AG08396 (cell line): ENCODE measurements at places on chromosomes 5 and 9.

DNA sequence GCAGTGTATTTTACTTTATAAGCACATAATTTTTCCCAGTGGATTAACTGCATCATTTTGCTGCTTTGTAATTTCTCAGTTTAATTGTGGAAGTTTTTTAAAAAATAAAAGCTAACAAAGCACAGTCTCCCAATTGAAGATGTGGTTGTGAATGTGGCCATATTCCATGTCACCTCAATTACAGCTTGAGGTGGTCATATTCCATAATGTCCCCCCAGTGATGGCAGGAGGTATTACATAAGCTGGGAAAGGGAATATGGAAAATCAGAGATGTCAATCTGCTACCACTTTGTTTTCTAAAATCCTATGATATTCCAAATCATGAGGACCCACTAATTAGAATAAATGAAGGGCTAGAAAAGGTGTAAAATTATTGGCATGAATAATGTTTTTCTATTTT lies 1672.0 kb upstream of the CDH9 start:
- no peak for DNase-seq

DNA sequence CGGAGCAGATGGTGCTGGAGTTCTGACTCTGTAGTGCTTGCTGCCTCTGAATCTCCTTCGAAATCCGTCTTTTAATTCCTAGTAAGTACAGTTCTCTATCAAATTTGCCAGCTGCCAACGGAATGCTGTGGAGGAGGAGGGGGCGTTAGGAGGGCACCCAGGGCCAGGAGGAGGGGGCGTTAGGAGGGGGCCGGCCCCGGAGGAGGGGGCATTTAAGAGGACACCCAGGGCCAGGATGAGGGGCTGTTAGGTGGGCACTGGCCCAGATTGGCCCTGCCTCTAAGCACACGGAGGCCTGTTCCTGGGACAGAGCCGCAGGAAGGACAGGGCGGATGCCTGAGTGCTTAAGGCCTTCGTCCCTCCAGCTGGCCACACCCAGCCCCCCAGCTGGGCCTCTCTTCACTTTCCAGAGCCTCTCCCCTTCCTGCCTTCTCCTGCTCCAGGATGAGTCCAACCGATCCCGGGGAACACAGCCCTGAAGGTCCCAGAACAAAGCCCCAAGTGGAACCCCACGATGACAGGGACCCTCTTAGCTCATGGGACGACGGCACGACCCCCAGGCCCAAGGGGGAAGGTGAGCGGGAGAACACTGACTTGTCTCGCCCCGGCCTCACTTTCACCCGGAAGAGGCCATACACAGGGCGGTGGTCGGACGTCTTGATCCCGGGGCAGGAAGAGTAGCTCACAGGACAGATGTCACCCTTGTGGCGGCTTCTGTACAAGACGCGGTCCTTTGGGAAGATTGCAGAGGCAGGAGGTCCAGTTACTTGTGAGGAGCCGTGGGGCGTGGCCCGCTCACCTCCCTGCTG lies 9.8 kb downstream of the INPP5E start:
- DNase-seq, result no peak

DNA sequence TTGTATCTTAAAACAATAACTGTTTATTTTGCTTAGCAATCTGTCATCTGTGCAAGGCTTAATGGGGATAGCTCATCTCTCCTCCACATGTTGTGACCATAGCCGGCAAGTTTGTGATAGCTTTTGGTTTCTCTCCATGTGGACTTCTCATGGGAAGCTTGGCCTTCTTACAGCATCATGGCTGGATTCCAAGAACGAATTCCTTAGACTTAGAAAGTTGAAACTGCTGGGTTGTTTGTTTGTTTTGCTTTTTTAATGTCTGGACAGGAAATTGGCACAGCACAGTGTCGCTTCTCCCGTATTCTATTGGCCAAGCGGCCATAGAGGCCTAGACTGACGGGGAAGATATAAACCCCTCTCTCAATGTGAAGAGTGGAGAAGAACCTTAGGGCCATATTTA lies 61.0 kb upstream of the PRDM9 start:
- no peak for DNase-seq

GRCh38 chr5:103346162-103346748 lies 87.7 kb downstream of the MACIR start:
- no peak for DNase-seq

DNA sequence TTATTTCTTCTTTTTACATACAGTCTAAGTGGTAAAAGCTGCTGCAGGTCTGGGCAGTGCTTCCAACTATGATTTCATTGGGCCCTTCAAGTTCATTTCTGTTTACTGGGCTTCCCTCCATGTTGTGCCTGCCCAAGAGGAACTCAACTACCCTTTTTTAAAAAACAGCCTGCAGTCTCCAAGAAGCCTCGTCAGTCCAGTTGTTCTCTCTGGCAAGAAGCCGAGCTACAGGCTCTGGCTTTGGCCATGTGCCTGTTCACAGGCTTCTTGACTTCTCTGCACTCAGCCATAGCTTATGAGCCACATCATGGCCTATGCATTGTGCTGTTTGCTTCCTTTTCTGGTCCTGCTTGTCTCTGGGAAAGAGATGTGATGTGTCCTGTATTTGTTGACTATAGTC lies 119.7 kb upstream of the PJA2 start:
- peak; percentile 12 for DNase-seq

DNA sequence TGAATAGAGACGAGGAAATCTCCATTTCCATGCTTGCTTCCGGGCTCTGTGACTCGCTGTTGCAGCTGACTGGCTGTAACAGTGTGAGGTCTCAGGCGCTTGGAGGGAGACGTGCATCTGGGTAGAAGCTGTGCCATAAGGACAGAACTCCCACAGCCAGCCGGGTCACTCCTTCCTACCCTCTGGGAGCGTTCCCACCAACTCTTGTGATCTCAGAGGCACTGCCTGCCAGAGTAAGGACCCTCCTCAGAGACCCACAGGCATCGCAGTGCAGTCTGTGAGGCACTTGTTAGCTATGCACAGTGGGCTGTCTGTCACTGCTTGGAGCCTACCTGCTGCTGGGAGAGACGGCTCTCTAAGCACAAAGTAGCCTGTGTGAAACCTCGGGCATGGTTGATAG lies 203.4 kb upstream of the SEMA6A start:
- DNase-seq, result no peak

DNA sequence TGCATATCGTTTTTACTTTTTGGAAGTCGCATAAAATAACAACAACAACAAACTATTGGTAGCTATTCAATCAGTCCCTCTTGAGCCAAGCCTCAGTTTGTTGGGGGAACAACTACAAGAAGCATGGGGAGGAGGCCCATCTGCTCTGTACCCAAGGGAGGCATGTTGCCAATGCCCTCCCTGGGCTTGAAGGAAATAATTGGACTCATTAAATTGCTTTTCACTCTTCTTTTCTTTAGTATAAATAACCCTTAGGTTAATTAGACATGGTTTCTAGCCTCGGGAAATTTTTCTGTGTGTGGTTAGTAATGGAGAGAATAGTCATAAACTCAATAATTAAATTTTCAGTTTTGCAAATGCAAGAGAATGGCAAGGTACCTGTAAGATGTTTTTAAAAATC lies 500.7 kb downstream of the TLE4 start:
- no peak for DNase-seq

GRCh38 chr5:82938901-82939725 lies 138.1 kb downstream of the TMEM167A start:
- no peak for DNase-seq

DNA sequence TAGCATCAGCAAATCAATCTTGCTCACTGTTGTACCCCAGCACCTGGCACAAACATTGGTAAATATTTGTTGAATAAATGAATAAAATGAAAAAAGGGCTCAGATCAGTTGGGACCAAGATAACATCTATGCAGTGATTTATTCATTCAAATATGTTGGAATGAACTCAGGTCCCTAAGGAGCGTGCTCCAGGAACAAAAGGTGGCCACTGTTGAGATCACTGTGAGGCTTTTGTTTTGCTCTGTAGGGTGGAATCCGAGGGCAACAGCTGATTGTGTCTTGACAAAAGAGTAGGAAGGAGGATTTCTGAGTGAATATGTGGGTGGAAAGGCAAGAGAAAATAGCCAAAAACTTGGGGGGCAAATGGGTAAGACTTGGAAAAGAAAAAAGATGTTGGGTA lies 89.7 kb downstream of the PPP2R2B start:
- no peak for DNase-seq

DNA sequence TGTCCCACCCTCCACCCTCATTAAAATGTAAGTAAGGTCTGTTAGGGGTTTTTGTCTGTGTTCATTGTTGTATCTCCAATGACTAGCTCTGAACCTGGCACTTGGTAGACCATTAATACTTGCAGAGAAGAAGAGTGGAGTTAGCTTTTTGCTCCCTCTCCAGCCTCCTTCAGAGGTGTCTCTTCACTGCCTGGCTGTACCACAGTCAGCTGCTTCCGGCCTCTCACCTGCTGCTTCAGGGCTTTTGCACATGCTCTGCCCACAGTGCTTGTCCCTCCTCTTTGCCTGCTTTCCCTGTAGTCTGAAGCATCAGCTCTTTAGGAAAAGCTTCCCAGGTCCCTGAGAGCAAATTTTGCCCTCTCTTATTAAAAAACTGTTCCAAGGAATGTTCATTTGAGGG lies 83.6 kb downstream of the SNX24 start:
- DNase-seq, result no peak

GRCh38 chr5:116645627-116646026 lies 71.0 kb upstream of the SEMA6A start:
- DNase-seq, result no peak

DNA sequence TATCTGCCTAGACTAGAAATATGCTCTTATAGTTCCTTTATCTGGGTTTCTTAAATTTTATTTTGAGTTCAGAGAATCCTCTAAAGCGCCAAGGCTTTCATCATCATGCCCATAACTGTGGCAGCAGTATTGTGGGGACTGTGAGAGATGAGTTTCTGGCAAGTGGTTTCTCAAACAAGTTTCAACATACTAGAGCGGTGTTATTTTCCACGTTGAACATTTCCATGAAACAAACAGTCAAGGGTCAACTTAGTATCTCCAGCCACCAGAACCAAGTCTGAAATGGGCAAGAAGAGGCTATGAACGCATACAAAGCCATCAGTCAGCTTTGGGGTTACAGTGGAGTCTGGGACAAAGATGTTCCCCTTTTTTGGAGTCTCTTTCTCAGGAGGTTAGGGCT lies 40.3 kb downstream of the SERINC5 start:
- DNase-seq, result no peak

DNA sequence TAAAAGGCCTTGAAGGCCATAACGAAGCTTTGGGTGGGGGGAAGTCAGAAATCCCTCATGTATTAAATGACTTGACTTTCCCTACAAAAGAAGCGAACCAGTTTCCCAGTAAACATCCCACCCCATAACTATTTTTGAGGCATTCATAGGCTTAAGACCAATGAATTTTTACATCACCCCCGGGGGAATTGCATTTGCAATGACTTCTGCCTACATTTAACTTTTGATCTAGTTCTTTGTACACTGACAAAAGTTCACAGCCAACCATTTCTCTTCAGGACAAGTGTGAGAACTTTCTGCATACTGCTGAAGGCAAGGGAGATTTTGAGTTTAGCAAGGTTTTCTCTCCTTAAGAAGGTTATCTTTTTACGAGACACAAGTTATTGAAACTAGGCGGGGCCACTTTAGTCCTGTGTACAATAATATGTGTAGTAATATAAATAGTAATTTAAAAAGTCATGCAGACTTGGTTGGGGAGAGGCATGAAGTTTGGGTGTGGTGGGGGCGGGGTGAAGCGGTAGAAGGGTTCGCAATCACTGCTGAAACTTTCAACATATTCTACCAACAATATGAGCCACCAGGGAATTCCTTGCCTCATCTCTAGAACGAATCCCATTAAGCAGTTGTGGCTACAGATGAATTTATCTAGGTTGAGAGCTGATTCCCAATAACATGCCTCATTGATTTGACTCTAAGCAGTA lies 2.5 kb downstream of the TJP2 start:
- no peak for DNase-seq
